ENCODE measurements at places on chromosomes 6 and 20.

- DNase-seq, result no peak
Observed at GRCh38 chr6:27214126-27214601, 33.3 kb upstream of the PRSS16 start.

GRCh38 chr6:129597023-129597713, 112.8 kb downstream of the ARHGAP18 start:
- no peak for DNase-seq

- no peak for DNase-seq
Observed at GRCh38 chr20:38927902-38928578, 1.8 kb downstream of the FAM83D start.

DNA sequence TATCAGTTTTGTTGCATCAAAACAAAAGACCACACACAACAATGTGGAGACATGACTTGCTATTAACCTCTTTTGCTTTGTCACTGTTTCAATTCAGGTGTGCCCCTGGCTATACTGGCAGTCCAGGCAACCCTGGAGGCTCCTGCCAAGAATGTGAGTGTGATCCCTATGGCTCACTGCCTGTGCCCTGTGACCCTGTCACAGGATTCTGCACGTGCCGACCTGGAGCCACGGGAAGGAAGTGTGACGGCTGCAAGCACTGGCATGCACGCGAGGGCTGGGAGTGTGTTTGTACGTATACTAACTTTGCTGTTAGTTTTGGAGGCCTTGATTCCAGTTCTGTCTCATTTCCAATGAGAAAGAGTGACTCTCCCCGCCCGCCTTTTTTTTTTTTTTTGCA, 356.9 kb downstream of the ARHGAP18 start:
- no peak for DNase-seq

GRCh38 chr6:3337521-3338350, 79.0 kb downstream of the PSMG4 start:
- DNase-seq, result no peak

GRCh38 chr6:15504040-15504495, 158.8 kb downstream of the DTNBP1 start:
- DNase-seq, result no peak

DNA sequence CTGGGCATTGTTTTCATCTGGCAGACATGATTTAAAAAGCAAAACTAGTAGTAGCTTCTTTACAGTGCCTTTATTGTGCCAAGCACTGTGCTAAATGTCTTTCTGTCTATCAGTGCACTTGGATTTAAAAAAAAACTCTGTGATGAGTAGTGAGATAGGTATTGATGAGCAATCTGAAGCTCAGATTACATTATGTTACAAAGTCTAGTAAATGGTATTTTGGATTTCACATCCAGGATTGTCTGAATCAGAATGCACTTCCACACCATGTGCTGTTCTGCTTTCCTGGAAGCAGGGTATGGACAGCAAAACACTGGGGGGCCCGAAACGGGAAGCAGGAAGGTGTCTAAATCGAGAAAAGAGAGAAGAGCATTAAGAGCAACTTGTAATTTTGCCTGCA, 103.4 kb upstream of the CCN2 start:
- DNase-seq, result no peak

- DNase-seq, result no peak
Observed at GRCh38 chr20:35458388-35458787, 3.0 kb downstream of the CEP250 start.

GRCh38 chr6:27755768-27756167, 156.4 kb downstream of the OR2B2 start:
- DNase-seq, result no peak

- no peak for DNase-seq
Observed at GRCh38 chr20:51121901-51122412, 99.0 kb upstream of the KCNG1 start.

- no peak for DNase-seq
Observed at GRCh38 chr6:137704802-137705159, 162.3 kb upstream of the TNFAIP3 start.

DNA sequence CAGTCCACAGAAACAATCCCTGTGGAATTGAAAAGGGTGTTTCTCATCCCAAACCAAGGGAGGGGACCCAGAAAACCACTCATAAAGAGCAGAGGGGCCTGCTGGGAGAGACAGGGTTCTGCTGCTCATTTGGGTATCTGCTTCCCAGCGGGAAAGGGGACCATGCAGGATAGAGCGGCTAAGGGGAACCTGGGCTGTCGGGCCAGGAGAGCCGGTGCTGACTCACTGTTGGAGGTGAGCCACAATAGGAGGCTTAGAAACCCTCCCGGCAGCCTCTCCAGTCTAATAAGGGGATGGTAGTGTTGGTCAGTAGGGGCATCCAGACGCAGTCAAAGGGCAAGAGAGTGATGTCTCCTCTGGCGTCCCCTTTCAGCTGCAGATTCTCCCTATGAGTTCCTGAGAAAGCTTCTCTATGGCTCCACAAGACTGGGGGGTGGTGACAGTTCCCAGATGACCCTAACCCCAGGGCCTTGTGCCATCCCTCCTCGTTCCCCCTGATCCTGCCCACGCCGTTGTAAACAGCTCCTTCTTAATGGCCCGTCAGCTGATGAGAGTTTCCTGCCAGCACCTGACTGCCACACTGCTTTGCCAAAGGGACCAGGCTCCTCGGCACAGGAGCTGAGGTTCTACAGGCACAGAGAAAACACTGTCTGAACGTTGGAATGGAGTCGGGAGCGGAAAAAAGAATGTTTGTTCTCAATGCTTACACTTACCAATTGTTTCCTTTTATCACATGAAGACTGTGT, 646.1 kb upstream of the DEFB115 start:
- no peak for DNase-seq

GRCh38 chr6:6634735-6635075, 46.2 kb downstream of the LY86 start:
- DNase-seq, result no peak

DNA sequence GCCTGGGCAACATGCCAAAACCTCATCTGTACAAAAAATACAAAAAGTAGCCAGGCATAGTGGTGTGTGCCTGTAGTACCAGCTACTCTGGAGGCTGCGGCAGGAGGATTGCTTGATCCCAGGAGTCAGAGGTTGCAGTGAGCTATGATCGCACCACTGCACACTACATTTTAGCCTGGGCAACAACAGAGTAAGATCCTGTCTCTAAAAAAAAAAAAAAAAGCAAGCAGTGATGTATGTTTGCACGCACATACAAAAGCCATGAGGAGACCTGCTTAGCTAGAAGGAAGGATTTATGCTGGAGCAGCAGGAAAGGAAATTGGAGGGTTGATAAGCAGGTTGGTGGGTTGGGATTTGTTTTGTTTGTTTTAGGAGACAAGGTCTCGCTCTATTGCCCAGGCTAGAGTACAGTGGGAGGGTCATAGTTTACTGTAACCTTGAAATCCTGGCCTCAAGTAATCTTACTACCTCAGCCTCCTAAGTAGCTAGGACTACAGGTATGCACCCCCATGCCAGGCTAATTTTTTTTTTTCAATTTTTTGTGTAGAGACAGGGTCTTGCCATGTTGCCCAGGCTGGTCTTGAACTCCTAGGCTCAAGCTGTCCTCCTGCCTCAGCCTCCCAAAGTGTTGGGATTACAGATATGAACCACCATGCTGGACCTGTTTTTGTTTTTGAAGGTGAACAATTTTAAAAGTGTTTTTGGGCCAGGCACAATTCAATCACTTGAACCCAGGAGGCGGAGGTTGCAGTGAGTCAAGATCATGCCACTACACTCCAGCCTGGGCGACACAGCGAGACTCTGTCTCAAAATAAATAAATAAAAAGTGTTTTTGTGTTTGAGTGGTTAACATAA, 4.0 kb downstream of the ZSWIM3 start:
- no peak for DNase-seq

DNA sequence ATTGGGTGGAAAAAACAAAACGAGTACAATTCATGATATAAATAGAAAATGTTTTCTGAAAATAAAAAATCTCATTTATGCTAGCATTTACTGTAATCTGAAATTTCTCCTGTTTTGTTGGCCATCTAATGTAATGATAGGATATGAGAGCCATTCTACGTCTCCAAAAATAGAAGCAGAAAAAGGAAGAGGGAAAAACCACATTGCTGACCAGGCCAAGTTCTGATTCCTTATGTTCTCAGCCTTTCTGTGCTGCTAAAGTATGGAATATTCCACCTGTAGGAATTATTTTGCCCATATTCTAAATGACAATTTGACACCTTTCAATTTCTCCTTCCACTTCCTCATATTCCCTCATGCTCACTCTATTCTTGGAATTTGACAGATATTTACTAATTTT, 110.2 kb downstream of the TBXT start:
- no peak for DNase-seq

DNA sequence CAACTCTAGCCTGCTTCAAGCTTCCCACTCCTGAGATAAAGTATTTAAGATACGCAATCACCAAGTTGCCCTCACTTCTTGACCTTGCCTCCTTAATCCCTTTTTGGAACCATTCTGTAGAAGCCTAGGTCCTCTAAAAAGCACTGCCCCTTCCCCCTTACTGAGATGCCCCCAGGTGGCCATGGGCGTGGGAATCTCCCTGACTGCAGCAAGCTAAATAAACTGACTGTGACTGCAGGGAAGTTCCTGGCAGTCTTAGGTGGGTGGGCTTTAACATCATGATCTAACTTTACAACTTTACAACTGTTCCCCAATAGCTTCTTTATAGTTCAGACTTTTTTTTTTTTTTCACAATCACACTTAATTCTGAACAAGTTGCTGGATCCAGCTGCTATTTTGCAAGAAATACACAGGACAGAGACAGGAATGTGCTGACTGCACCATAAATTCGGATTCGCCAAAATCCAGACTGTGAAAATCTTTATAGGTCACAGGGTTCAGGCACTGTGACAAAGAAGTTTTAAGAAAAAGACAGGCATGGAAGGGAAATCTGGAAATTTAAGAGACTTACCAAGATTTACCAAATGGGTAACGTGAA, 344.2 kb upstream of the SULF2 start:
- DNase-seq, result no peak

DNA sequence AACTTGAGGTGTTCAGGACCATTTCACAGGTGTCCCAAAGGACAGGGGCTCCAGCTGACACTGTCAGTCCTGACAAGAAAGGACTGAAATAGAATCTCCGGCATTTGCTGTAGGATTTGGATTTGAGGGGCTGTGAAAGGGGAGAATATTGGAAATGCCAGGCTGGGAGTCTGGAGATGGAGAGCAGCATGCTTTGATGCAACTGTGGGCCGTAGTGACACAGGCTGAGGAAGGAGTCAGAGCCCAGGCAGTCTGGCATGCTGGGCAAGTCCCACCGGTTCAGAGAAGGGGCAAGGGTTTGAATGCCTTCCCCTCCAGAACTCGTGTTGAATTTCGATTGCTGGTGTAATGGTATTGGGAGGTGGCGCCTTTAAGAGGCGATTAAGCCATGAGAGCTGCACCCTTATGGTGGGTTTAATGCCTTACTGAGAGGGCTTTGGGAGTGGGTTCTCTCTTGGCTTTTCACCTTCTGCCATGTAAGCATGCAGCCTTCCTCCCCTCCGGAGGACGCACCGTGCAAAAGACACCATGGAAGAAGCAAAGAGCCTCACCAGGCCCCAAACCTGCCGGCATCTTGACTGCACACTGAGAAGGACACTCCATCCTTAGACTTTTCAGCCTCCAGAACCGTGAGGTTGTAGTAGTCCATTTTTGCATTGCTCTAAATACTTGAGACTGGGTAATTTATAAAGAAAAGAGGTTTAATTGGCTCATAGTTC, 9.4 kb upstream of the PYGB start:
- DNase-seq, result no peak

GRCh38 chr6:90369024-90369519, 72.4 kb upstream of the BACH2 start:
- no peak for DNase-seq

DNA sequence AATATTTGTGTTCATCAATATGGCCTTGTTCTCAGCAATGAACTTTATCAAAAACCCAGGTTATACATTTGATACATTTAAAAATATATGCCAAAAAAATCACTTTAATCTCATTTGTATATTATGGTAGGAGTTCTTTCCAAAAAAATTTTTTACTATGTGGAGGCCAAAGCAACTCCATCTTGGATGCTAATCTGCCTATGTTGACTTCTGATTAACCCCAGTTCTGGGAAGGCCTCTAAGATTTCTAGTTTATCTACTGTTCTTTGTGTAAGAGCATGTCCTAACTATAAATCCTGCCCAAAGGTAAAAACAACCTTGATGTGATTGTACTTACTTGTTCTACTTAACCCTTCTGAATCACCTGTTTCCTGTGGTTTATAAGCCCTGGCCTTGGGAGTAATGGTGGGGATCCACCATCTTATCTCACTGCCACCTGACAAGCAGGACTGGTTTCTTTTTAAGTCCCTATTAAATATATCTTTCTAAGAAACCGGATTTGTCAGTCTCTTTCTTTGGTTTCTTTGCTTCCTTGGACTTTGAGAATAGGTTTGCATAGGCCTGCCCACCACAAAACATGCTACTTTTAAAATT, 46.7 kb downstream of the RNGTT start:
- DNase-seq, result no peak

DNA sequence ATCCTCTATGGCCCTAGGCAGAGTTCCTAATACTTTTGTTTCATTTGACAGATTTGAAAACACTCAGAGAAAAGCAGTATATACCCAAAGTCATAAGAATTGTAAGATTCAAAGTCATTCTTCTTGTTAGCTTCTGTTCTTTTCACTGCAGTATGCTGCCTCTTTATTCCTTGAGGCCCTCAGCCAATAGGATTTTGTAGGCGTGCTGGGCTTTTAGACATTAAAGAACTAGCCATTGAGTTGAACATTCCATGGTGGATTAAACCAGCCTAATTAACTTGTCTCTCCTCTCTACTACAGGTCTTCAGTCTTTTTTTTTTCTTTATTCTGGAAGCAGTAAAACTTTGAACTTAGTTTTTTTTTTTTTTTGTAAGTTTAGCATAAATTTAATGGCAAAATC, 186.3 kb downstream of the PLCB4 start:
- DNase-seq, result no peak

DNA sequence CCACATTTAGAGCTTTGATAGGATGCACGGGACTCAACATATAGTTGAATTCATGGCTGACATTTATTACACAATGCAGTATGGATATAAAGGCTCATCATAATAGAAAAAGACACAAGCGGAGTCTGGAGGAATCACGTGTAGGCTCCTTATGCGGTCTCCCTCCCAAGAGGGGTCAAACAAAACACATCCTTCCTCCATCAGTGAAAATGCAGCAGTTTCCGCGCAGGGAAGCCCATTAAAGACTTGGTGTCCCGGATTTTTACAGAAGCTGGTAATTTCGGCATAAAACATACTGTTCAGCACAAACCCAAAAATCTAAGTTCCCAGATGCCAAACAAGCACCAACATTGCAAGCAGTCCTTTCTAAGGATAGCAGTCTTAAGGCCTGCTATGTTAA, 1.1 kb downstream of the USP45 start:
- no peak for DNase-seq

GRCh38 chr6:125932451-125932795, 24.1 kb upstream of the HINT3 start:
- no peak for DNase-seq
